ENCODE measurements at places on chromosomes 5 and 9.

- DNase-seq, result no peak
- H3K27ac ChIP-seq, result no peak overlapping the region
- peaks cover 6% of the 10 kb centered on the region for H3K36me3 ChIP-seq
- no peaks in the 10 kb centered on the region for H3K27me3 ChIP-seq
Measured at GRCh38 chr5:177471610-177472356, 1.7 kb downstream of the DBN1 start.

DNA sequence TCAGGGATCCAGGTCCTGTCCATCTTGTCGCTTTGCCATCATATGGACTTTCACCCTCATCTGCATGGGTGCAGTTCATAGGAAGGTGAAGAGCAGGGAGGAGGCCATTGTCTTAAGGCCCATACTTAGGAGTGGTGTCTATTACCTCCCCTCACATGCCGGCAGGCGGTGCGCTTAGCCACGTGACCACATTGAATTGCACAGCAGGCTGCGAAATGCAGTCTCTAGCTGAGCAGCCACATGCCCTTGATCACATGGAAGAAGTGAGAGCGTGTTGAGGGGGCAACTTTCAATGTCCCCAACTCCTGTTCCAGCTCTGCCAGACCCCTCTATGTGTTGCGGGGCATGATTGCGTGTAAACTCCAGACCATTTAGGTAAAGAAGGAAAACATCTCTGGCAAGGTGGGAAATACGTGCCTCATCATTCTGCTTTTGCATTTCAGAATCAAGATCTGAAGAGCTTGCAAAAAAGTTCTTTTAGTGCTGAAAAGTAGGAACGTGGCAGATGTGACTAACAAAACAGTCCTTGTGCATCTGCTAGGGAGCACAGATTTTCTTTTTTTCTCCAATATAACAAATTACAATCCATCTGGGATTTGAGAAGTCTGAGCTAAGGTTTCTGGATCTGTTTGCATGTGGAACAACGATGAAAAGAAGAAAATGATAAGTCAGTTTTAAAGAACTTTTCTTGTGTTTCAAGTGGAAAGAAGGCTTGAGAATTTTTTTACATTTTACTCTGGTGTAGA is 34.4 kb downstream of the ROPN1L start:
- no peaks in the 10 kb centered on the region for H3K27me3 ChIP-seq
- no peaks in the 10 kb centered on the region for H3K36me3 ChIP-seq
- H3K4me3 ChIP-seq, result no peak overlapping the region
- H3K4me1 ChIP-seq, result peaks cover 14% of the 10 kb centered on the region

GRCh38 chr5:169242849-169243186 is 58.1 kb downstream of the SLIT3 start:
- H3K36me3 ChIP-seq, result no peaks in the 10 kb centered on the region
- H3K27me3 ChIP-seq, result no peaks in the 10 kb centered on the region
- no peak overlapping the region for H3K27ac ChIP-seq
- no peak overlapping the region for H3K4me3 ChIP-seq
- DNase-seq, result no peak

DNA sequence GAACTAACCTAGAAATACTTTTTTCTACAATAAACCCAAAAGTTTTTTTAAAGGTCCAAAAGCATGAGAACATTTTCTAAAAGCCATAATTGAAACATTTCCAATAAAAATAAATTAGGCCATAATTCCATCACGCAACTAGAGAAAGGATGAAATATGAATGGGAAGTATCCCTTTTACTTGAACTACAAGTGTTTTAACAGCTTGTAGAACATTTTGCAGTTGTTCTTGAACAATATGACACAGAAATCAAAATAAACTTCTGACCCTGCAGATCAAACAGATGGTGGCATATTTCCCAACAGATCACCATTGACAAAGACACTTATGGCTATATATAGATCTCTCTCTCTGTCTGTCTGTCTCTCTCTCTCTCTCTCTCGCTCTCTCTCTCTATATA is 624.4 kb downstream of the PSAT1 start:
- H3K36me3 ChIP-seq, result no peaks in the 10 kb centered on the region
- H3K27ac ChIP-seq, result no peak overlapping the region
- no peak for DNase-seq
- H3K27me3 ChIP-seq, result no peaks in the 10 kb centered on the region
- H3K4me3 ChIP-seq, result no peak overlapping the region

DNA sequence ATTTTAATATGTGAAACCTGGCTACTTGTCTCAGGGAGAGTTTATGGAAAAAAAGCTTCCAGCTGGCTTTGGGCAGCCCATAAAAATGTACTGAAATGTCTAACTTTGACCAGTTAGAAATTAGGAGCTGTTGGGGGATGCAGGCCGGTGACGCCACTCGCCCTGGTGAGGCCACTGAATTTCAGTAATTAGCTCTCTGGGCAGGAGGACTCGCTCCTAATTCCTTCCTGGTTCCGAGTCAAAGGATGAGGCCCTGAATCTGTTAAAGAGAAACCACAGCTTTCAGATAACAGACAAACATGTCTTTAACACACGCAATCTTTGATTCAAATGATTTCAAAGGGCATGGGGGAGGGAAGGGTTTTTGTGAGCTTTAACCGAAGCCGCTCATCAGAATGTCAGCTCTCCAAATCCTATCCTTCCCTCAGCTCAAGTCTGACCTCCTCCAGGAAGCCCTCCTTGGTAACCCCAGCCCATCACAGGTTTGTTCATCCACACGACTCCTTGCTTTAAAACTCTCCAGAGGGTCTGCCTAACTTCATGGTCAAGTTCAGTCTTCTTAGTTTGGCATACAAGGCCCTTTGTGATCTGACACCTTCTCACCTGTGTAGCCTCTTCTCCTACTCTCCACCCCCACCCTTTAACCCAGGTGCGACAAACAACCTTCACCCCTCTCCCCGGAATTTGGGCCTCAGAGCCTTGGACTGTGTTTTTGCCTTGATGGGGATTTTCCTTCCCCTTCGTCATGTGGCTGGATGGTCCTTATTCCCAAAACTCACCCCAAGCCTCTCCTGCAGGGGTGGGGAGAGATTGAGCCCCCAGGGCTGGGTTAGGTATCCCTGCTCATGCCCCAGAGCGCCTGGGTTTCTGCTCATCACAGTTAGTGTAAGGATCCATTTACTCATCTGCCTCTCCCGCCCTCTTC is 13.6 kb upstream of the PHF19 start:
- peaks cover 15% of the 10 kb centered on the region for H3K4me1 ChIP-seq
- no peak overlapping the region for H3K27ac ChIP-seq
- no peak for DNase-seq
- no peak overlapping the region for H3K4me3 ChIP-seq
- peaks cover 7% of the 10 kb centered on the region for H3K27me3 ChIP-seq
- H3K36me3 ChIP-seq, result no peaks in the 10 kb centered on the region

GRCh38 chr9:6757132-6757455 is 679 bp upstream of the KDM4C start:
- peak overlapping the region; percentile 88 for H3K27ac ChIP-seq
- H3K27me3 ChIP-seq, result no peaks in the 10 kb centered on the region
- peak; percentile 54 for DNase-seq
- H3K4me3 ChIP-seq, result peak overlapping the region; percentile 94

GRCh38 chr9:120915854-120916470 is 10.6 kb downstream of the TRAF1 start:
- no peaks in the 10 kb centered on the region for H3K27me3 ChIP-seq
- no peak overlapping the region for H3K4me3 ChIP-seq
- H3K36me3 ChIP-seq, result no peaks in the 10 kb centered on the region
- peaks cover 2% of the 10 kb centered on the region for H3K4me1 ChIP-seq
- DNase-seq, result no peak

DNA sequence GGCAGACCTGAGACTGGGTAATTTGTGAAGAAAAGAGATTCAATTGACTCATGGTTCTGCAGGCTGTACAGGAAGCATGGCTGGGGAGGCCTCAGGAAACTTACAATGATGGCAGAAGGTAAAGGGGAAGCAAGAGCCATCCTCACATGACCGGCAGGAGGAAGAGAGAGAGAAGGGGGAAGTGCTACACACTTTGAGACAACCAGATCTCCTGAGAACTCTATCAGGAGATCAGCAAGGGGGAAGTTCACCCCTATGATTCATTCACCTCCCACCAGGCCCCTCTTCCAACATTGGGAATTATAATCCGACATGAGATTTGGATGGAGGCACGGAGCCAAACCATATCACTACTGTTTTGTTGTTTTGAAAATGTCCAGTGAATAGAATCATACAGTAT is 110.2 kb downstream of the DAPK1 start:
- peaks cover 5% of the 10 kb centered on the region for H3K27me3 ChIP-seq
- no peak for DNase-seq
- H3K27ac ChIP-seq, result no peak overlapping the region
- H3K4me1 ChIP-seq, result peaks cover 3% of the 10 kb centered on the region

All from keratinocyte (primary cell).